Eye (tissue), 1 donor: ENCODE measurements at places on chromosomes 7 and 10.

DNA sequence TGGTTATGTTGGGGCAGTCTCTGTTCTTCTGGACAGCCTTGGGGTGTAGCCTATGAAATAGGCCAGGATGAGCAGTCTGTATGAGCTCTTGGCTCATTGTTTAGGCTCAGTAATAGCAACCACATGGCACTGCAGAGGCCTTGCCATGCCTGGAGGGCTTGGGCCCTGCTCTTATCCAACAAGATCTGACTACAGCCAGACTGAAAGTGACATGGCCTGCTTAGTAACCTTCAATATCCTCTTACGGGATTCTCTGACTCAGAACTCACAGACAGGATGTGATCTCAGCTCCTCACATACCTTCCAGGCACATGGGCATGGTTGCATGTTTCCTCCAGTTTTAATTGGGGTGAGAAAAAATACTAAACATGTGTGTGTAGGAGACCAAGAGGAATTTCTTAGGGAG, 289.3 kb downstream of the PTEN start:
- DNase-seq: peak; percentile 31

- no peak for DNase-seq
Observed at GRCh38 chr10:6202098-6202683, 541 bp upstream of the PFKFB3 start.

DNA sequence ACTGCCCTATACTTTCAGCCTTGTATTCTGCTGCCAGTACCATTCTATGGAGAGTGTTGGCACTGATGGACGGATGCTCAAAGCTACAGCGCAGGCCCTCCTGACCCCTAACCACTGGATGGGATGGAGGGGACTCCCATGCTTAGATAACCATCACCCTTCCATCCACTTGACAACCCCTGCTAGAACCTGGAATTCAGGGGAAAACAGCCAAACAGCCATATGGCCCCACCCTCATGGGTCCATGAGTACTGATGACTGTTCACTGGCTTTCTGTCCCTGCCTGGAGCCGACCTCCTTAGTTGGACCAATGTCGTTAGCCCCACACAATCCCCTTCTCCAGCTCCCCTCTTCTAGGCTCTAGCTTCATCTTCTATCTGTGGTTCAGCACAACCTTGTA, 16.2 kb downstream of the DUSP5 start:
- DNase-seq: no peak

DNA sequence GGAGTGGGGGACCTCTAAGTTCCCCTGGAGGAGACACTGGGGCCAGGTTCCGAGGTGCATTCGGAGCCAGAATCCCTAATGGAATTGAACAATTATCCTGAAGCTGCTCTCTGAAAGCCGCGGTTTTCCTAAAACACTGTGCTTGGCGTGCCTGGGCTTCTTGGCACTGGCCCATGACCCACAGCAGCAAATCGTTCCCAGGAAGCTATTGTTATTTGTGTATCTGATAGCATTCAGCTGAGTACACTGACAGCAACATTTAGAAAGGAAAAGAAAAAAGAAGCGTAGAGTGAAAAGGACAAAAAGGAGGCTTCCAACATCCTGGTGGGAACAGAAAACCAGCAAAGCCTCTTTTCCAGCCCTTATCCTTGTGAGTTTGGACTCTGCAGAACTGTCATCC, 339.8 kb downstream of the FRMD4A start:
- DNase-seq: no peak

GRCh38 chr10:19499291-19499770, 316.9 kb upstream of the PLXDC2 start:
- no peak for DNase-seq

- peak; percentile 49 for DNase-seq
Observed at GRCh38 chr10:64430690-64431323, 909.6 kb downstream of the REEP3 start.

GRCh38 chr10:22693371-22693784, 21.0 kb downstream of the PIP4K2A start:
- no peak for DNase-seq

- no peak for DNase-seq
Observed at GRCh38 chr10:114426476-114426875, 22.2 kb upstream of the AFAP1L2 start.

- no peak for DNase-seq
Observed at GRCh38 chr7:81488210-81488609, 281.6 kb downstream of the HGF start.

DNA sequence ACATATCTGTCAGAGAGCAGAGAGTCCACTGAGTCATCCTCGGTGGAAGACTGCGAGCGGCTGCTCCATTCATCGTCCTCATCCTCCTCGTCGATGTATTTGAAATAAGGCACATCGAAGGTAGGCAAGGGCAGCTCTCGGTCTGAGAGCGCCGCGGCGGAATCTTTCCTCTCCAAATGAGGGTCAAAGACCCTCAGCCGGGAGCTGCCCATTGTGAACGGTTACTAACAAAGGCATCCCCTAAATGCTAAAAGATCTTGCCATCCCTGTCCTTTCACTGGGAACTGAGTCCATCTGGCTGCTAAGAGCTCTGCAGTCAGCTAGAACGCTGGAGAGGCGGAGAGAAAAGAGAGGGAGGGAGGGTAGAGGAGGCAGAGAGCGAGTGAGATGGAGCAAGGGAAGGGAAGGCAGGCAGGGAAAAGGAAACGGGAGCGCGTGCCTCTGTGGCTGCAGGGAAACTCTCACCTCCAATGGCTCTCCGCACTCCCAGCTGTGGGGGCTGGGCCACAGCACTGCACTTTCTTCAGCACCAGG, 163.4 kb downstream of the RAPGEF5 start:
- DNase-seq: peak; percentile 88

DNA sequence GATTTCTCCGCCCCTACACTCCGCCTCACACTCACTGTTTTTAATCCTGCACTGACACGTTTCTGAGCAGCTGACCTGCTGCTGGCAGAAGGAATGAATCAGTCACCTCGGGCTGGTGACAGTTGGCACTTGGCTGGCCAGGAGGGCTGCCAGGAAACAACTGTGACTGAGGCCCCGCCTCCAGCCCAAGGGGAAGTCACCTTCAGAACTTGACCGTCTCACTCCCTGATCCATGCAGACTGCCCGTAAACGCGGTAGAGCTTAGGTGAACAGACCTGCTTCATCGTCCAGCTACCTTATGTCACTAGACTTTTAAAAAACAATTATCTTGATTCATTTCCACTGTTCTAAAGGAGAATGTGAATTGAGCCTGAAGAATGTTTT, 107.5 kb downstream of the DOCK1 start:
- peak; percentile 74 for DNase-seq

GRCh38 chr7:140008755-140009610, 53.8 kb downstream of the PARP12 start:
- DNase-seq: no peak

GRCh38 chr10:51244748-51245490, 170.6 kb downstream of the PRKG1 start:
- peak; percentile 74 for DNase-seq

DNA sequence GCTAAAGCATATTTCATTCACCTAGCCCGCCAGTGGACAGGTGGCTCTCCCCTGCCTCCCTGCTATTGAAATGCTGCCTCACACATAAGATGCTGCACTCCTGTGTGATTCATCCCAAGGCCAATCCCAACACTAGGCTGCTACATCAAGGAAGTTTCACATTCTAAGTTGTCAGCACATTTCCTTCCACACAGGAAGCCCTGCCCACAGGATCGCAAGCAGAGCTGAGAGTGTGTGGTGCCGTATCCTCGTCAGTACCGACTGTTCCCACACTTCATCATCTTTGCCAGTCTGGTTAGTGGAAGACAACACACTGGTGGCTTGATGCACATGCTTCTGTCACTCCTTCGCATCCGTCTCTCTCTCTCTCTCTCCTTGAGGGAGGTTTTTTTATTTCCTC, 194.3 kb upstream of the PPP2R2D start:
- DNase-seq: no peak

GRCh38 chr7:38813768-38814167, 95.2 kb downstream of the VPS41 start:
- DNase-seq: no peak

DNA sequence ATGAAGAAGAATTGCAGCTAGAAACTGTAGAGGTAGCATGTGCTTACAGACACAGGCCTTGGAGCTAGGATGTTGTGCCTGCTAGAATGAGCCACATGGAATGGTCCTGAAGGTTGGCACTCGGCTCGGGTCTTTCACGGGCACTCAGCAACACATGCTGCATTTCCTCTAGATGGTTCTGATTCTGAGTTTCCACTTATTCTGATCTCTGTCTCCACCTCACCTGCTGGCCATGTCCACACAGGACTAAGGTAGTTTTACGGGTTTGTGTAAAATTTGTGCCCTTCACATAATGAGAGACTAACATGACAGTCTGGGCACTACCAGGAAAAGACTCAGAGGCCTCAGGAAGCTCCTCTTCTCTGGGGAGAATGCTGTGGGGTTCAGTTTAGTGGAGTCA, 444.8 kb upstream of the MKI67 start:
- DNase-seq: no peak

- no peak for DNase-seq
Observed at GRCh38 chr10:77422491-77423338, 214.9 kb downstream of the KCNMA1 start.

GRCh38 chr10:61063034-61063433, 119.0 kb upstream of the RHOBTB1 start:
- DNase-seq: no peak

- DNase-seq: no peak
Observed at GRCh38 chr10:94036766-94037033, 43.0 kb downstream of the PLCE1 start.

DNA sequence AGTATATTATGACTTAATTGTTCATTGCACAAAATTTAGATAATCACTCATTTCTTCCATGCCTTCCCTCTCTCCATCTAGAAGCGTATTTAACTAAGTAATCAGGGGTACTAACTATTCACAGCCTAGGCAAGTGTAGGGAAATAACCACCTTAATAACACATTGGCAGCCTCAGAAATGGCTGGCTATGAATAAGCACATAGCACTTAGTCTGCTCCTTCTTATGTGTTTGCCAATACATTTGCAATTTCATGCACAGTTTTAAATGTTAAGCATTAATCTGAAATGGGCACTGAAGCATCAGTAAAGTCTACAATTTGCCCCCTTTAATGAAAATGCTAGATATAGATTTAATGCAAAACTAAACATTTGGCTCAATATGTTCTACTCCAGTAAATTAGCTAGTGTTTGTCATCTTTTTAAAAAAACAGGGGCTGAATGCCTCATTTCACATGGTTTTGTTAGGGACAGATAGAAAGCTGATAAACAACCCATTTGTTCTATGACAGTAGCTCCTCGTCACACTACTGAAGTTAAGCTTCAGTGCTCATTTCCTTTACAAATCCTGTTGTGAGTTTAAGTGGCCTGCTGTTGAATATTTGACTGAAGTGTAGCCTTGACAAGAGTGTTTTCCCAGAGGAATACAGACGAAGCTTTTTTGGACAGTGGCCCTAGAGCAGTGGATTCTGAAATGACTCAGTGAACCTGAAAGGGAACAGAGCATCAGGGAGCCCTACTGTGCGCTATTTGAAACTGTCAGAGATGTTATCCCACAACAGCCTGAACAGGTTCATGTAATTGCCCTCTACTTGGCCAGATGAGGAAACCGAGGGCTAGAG, 30.5 kb downstream of the HHEX start:
- no peak for DNase-seq

DNA sequence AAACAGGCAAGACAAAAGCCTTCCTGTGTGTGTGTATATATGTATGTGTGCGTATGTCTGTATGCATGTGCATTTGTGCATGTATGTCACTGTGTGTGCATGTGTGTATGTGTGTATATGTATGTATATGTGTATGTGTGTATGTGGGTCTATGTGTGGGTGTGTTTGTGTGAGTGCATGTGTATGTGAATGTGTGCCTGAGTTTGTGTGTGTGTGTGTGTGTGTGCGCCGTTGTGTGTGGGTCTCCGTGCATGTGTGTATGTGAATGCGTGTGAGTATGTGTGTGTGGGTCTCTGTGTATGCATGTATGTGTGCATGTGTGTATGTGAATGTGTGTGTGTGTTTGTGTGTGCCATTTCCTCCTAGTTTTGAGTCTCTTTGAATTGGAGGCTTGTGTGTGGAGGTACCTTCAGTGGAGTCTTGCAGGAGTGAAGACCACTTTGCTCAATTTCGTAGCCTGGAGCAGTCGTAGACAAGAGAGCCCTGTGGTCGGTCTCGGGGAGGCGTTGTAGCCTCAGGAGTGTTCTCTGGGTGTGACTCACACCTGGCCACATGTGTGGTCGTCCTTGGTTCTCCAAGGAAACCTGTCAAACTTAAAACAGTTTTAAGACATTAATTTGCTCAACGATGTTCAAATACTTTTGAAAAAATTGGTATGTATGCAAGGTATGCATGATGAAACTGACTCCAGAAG, 28.1 kb downstream of the INPP5A start:
- DNase-seq: no peak

GRCh38 chr10:84256510-84257342, 11.9 kb downstream of the RGR start:
- peak; percentile 85 for DNase-seq

- DNase-seq: peak; percentile 40
Observed at GRCh38 chr10:117365612-117366011, 9.6 kb downstream of the PDZD8 start.

DNA sequence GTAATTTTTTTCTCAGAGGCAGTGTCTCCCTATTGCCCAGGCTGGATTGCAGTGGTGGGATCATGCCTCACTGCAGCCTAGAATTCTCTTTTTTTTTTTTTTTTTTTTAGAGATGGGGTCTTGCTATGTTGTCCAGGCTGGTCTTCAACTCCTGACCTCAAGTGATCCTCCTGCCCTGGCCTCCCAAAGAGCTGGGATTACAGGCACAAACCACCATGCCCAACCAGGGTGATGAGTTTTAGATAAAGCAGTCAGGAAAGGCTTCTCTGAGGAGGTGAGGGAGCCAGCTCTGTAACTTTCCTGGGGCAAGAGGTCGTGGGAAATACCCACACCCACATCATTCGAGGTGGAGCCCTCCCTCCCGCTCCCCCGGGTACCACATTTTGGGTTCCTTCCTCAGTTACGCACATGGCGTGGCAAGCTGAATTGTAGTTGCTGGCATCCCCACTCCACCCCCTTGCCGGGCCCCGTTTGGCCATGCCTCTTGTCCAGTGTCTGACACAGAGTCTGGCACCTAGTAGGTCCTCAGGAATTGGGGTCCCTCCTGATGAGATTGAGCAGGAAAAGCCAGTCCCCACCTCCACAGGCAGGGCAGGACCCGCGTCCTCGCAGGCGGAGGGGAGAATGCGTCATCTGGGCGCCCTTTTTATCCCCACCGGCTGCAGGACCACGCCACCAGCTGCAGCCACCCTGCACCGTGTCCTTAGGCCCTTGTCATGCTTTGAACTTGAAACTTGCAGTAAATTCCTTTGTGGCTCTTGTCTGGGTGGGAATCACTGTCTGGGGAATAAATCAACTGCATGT, 43.4 kb downstream of the CLIP2 start:
- no peak for DNase-seq

DNA sequence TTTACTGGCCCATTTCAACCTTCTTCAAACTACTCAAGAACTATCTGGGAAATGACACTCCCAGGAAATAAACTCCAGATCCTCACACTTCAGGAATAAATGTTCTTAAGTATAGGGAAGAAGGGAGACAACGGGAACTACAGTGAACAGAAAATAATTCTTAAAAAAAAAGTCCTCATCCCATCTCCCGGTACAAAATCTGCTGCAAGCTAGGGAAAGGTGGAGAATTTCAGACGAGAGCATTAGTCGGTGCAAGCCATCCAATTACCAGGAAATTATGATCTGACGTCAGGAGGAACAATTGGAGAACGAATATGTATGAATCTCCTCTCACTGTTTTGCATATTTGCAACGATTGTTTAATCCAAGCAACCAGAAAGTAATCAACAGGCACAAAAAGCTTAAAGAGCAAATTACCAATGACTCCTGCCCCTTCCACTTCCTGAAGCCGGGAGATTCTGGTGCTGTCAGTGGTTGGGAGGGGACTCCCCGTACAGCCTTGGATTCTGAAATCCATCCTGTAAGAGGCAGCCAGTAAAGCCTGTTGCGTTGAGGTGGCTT, 15.1 kb upstream of the GATA3 start:
- DNase-seq: peak; percentile 73
